ENCODE measurements at places on chromosomes 7 and 10.

GRCh38 chr10:96244354-96244753, 27.0 kb downstream of the BLNK start:
- DNase-seq: peak; percentile 91

DNA sequence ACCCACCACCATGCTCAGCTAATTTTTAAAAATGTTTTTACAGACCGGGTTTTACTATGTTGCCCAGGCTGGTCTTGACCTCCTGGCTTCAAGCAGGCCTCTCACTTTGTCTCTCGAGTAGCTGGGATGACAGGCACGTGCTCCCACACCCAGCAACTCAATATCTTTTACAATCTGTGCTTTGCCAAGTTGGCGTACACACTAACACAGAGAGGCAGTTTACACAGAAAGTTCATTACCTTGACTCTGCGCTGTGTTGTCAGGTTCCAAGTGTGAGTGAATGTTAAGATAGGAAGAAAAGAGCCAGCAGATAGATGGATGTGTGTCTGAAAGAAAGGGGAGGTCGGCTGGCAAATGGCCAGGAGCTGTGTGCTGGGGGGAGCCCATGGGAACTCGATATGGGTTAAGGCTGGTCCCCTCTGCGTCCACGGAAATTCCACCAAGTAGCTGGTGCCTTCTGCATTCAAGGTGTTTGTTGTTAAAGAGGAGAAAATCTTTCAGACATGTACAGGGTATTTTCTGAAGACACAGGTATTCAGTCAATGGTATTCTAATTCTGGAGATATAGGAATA, 299.8 kb downstream of the CAMK1D start:
- DNase-seq: no peak

DNA sequence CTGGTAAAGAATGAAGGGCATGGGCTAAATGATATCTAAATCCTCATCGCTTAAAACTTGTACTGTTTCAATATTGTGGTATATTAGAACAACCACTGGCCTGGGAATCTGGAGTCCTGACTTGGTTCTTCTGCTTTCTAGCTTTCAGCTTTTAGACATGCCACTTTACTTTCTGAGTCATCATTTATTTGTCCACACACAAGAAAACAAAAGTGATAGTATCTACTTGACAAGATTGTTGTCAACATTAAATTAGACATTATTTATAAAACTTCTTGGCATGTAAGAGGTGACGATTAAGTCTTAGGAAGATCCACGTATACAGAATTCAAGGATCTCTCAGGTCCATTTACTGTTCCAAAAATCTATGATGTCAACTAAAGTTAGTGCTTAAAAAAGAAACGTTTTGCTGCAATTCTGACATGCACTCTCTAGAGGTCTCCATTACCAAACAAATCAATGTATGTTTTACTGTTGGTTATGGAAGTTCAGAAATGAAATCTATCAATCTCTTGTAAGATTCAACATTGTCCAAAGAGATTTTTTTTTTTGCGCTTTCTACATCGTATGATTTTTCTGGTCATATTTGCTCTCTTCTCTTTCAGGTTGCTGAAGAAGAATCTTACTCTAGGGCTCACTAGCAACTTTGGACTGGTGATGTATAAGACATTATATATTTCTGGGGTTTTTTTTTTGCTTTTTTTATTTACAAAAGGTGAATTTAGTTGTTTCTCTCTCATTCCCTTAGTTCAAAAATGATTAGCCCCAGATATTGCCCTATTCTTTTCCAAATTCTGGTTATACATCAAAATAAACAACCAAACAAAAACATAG, 53.6 kb upstream of the DYNC1I1 start:
- DNase-seq: peak; percentile 78

- peak; percentile 86 for DNase-seq
Measured at GRCh38 chr7:74371381-74372341, 82.0 kb upstream of the GTF2IRD1 start.

DNA sequence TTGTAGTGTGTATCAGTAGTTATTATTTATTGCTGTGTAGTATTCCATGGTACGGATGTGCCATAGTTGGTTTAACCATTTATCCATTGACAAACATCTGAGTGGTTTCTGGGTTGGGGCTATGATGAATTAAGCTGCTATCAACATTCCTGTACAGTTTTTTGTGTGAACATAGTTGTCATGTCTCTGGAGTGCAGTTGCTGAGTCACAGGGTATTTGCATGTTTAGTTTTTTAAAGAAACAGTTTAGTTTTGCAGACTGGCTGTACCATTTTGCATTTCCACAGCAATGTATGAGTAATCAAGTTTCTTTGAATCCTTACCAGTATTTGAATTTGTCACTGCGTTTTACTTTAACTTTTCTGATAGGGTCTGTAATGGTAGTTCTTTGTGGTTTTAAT, 516.7 kb upstream of the CELF2 start:
- DNase-seq: no peak

DNA sequence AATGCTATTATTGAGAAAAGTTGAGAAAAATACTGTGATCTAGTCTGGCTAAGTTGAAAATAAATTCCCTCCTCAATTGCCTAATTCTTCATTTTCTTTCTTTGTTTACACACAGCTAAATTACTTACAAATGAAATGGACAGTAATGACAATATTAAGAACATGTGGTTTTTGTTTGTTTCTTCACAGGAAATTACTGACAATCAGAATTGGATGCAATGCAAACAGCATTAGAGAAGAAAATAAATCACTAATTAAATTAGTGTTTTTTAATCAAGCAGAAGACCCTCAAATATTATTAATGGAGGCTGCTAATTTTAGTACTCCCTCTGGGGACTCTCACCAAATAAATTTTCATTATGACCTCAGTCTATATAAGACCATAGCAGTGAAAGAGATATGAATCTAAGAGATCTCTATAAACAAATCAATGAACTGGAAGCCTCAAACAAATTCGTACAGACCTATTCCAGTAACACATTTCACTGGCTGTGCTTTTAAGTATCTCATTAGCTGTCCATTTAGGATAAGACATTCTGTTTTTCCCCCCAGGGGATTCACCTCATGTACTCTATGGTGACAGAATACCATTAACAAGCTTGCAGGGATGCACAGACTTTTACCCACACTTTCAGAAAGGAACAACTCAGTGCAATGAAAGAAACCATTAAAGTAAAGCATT, 202.0 kb upstream of the DGKB start:
- DNase-seq: no peak

DNA sequence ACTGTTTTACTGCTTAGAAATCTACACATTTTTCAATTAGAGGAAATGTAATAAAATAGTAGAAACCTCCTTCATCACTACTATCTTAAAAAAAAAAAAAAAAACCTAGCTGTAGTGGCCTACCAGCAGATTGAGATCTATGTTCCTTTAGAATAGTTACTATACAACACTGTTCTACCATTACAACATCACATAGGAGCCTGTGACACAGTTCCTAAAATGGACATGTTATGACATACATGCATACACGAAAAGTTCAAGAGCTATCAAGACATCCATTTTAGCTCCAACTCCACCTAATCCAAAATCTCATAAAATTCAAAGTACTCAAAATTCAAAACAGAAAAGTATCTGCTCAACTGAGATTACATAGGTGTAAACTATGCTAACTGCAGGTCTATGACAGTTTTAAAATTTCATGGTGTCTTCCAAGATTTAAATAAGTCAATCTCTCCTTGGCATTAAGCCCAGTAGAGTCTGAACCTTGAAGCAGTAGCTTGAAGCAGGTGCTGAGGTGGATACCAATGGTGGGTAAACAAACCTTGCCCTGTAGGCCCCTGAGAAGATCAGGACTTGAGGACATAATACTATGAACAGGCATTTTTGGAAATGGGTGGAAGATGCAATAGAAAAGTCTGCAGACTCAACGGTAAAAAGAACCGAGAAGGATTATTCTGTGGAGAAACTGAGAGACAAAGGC, 17.0 kb downstream of the CACUL1 start:
- DNase-seq: peak; percentile 7

DNA sequence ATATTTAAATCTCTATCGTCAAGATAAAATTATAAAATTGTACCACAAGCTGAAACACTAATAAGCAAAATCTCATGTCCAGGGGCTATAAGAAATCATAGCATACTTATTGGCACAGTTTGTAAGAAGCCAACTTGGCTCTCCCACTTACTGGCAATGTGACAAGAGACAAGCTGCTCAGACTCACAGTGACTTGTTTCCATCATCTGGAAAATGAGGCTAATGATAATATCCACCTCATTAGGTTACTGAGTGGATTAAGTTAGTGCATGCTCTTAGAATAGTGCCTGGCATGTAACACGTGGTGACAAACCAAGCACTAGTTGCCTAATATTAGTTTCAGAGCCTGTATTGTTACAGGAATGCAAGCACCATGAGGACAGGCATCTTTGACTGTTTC, 234.4 kb downstream of the GLI3 start:
- no peak for DNase-seq

- DNase-seq: no peak
Measured at GRCh38 chr10:3720228-3721019, 64.6 kb downstream of the KLF6 start.

DNA sequence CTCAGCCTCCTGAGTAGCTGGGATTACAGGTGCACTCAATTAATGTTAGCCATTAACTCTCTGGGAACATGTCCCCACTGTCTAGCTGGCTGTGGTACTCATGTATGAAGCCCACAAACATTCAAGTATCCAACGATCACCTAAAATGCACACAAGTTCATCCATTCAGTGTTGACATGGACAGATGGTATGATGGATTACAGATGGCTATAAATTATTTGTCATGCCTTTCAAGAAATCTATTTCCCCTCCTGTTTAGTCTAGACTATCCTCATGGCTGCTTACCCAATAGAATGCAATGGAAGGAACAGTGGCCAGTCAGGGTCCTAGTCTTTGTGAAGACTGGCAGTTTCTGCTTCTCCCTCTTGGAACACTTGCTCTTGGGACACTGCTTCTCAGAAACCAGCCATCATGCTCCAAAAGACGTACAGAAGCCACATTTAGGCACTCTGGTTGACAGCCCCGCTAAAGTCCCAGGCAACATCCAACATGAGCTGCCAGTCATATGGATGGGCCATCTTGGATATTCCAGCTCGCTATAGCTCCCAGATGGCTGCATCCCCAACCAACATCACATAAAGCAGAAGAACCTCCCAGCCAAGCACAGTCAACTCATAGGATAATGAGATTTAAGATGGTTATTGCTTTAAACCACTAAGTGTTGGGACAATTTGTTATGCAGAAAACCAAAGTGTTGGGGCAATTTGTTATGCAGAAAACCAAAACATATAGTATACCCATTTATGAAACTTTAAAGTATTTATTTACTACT, 33.1 kb downstream of the MYL10 start:
- no peak for DNase-seq

DNA sequence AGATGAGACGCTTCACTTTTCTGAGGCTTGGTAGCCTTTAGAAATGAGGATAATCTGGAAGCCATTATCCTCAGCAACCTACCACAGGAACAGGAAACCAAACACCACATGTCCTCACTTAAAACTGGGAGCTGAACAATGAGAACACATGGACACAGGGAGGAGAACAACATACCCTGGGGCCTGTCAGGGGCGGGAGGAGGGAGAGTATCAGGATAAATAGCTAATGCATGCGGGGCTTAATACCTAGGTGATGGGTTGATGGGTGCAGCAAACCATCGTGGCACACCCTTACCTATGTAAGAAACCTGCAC, 48.9 kb downstream of the LRGUK start:
- no peak for DNase-seq

DNA sequence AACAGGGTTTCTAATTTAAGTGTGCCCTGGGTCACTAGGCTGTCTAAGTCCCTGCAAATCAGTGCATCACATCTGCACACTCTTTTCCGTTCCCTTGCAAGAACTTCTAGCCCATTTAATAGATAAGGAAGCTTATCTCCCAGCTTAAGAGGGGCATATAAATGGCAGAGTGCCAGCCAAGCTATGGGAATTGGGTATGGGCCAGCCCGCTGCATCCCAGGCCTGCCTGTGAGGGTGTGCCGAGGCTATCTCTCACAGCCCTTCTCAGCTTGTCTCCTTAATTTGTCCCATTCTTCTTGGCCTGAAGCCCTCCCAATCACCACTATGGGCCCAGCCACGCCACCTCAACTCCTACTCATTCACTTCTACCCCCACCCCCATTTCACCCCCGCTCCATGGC, 14.7 kb downstream of the AQP1 start:
- no peak for DNase-seq

GRCh38 chr7:338295-339061, 48.5 kb downstream of the FOXL3 start:
- DNase-seq: no peak

GRCh38 chr7:26910221-26910620, 45.8 kb upstream of the SKAP2 start:
- DNase-seq: peak; percentile 26

DNA sequence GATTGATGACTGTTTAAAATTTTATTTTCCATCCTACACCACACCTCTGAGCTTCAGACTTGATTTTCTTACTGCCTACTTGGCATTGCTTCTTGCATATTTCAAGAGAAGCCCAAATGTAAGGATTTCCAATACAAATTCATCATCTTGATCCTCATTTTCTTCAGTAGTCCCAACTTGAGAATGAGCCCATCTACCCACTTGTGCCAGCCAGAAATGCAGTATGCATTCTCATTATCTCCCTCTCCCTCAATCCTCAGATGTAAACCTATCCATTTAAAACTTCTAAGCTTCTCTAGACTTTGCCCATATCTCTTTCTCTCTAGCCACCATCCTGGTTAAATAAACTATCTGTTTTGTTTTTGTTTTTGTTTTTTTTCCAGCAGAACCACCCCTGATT, 22.4 kb upstream of the EGFR start:
- DNase-seq: no peak

DNA sequence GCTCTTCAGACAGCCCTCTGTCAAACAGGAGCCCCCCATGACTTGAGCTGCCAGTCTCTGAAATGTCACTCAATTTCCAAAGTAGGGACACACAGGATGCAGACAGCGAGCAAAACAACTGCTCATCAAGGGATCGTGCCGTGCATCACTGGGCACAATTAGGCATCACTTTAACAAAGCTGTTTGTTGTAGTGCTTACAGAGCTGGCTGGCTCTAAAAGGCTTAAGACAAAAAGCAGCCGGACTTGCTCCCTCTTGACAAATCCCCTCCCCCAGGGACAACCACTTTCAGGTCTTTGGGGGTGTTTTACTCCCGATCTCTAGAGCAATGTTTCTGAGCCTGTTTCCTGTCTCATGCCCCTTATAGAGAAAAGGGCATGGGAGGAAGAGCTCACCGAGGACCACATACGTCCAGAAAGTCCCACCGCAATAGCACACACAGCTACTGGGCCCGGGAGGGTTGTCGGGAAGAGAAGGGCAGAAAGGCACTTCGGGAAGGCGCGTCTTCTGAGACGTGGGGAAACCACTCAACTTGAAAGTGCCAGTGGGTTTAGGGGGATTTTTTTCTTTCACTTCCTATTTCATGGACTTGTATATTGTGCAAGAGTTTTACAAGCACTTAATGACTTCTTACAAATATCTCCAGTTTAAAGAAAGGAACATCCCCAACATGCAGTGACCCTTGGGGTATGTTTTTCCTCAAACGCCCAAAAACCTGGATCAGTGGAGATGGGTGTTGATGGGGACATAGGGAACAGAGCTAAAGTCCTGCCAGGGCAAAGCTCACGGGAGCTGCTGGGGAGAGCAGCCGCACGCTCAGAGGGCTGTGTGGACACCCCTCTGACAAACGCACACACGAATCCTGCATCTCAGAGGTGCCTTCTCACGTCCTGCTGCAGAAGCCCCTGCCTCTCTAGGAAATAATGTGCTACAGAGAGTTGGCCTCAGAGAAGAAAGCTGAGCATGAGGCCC, 27.1 kb downstream of the LRRC20 start:
- no peak for DNase-seq

- peak; percentile 42 for DNase-seq
Measured at GRCh38 chr7:47724335-47724982, 142.5 kb upstream of the TNS3 start.

Data from DMS53 (cell line).